ENCODE measurements at places on chromosomes 6 and 20. TPM values are rescaled to one million over a fixed set of nuclear protein-coding genes. Genes with fewer than 3 reads are reported as not detected.

The MDFI gene
- total RNA-seq: 0.67 TPM

The USP49 gene
- 1.1 TPM for total RNA-seq

The PRICKLE4 gene
- 1.2 TPM for total RNA-seq

The SLCO4A1 gene
- 12.2 TPM for total RNA-seq

The TRIM31 gene
- 0.85 TPM for total RNA-seq

The SRMS gene
- total RNA-seq: 0.12 TPM

The LY86 gene
- not detected for total RNA-seq

The ATP6V1G2 gene
- 0.46 TPM for total RNA-seq

The EYS gene
- total RNA-seq: 0.02 TPM

The GINS1 gene
- total RNA-seq: 36.8 TPM

The MRS2 gene
- 22.4 TPM for total RNA-seq

The COL9A3 gene
- total RNA-seq: 0.70 TPM

The PEX7 gene
- total RNA-seq: 5.1 TPM

The PFDN6 gene
- 95.0 TPM for total RNA-seq

The NELFE gene
- total RNA-seq: 79.4 TPM

The RAET1E gene
- 2.8 TPM for total RNA-seq

The LY6G6D gene
- not detected for total RNA-seq

The CTCFL gene
- not detected for total RNA-seq

The C6orf52 gene
- total RNA-seq: 2.1 TPM

The PKHD1 gene
- not detected for total RNA-seq

The MUC22 gene
- 0.03 TPM for total RNA-seq

The OPRM1 gene
- total RNA-seq: not detected

The ADGB gene
- total RNA-seq: not detected

The POM121L2 gene
- not detected for total RNA-seq

The HUS1B gene
- 0.27 TPM for total RNA-seq

The BRPF3 gene
- 10.8 TPM for total RNA-seq

The MEI4 gene
- not detected for total RNA-seq

The TSPYL1 gene
- 25.8 TPM for total RNA-seq

The GTSF1L gene
- not detected for total RNA-seq

The PRRC2A gene
- 76.6 TPM for total RNA-seq

The CLPSL1 gene
- total RNA-seq: not detected

The RGS17 gene
- 6.3 TPM for total RNA-seq

The PACRG gene
- total RNA-seq: not detected

The EPM2A gene
- 2.8 TPM for total RNA-seq

The CST4 gene
- not detected for total RNA-seq

The ENPP3 gene
- not detected for total RNA-seq

The GHRH gene
- total RNA-seq: not detected

The PDYN gene
- not detected for total RNA-seq

The CLDN20 gene
- total RNA-seq: not detected

The SNX9 gene
- total RNA-seq: 26.8 TPM

The HSPA1L gene
- 2.0 TPM for total RNA-seq

The VPS52 gene
- total RNA-seq: 19.1 TPM

The MYLK4 gene
- 0.10 TPM for total RNA-seq

The COL20A1 gene
- total RNA-seq: 0.71 TPM

The GPLD1 gene
- 1.1 TPM for total RNA-seq

The L3MBTL1 gene
- 1.5 TPM for total RNA-seq

The C6orf58 gene
- total RNA-seq: not detected

The OR14J1 gene
- total RNA-seq: not detected

The CNBD2 gene
- 6.1 TPM for total RNA-seq

The SCRT2 gene
- not detected for total RNA-seq

The KCNK15 gene
- total RNA-seq: 0.59 TPM

The ACTL10 gene
- not detected for total RNA-seq

The KIF25 gene
- 0.03 TPM for total RNA-seq

The ITPA gene
- total RNA-seq: 133 TPM

The MRPL18 gene
- total RNA-seq: 102 TPM

The CLIC5 gene
- total RNA-seq: not detected

The CPNE5 gene
- 0.16 TPM for total RNA-seq
